ENCODE measurements at places on chromosomes 16 and 17.

DNA sequence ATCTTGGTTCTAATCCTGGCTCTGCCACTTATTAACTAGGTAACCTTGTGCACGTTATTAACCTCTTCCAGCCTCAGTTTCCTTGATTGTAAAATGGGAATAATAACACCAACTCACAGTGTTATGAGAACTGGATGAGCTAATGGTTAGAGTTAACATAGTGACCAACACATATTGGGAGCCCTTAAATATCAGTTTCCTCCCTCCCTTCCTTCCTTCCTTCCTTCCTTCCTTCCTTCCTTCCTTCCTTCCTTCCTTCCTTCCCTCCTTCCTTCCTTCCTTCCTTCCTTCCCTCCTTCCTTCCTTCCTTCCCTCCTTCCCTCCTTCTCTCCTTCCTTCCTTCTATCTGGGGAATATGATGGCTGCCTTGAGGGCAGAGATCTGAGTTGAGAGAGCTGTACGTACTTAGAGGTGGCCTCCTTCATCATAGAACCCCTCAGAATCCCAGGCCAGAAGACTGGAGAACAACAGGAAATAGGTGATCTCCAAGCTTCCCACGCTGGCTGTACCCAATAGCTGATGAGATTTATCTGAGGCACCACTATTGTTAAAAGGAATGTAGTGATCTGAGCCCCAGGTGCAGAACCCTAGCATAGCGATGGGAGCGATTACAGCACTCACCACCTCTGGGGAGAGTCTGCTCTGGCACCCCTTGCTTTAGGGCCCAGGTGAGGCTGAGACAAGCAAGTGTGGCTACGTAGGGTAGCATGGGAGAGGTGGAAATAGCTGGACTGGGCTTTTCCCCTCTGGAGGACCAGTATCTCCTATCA, 26.2 kb downstream of the CCR7 start:
- no peak for DNase-seq

- no peak for DNase-seq
Observed at GRCh38 chr17:68599091-68599490, 2.1 kb downstream of the FAM20A start.

GRCh38 chr16:78786635-78787034, 687.2 kb downstream of the WWOX start:
- DNase-seq, result no peak

- DNase-seq, result no peak
Observed at GRCh38 chr16:69566981-69567680, 1.4 kb downstream of the NFAT5 start.

- no peak for DNase-seq
Observed at GRCh38 chr17:38498353-38498752, 70.1 kb downstream of the ARHGAP23 start.

DNA sequence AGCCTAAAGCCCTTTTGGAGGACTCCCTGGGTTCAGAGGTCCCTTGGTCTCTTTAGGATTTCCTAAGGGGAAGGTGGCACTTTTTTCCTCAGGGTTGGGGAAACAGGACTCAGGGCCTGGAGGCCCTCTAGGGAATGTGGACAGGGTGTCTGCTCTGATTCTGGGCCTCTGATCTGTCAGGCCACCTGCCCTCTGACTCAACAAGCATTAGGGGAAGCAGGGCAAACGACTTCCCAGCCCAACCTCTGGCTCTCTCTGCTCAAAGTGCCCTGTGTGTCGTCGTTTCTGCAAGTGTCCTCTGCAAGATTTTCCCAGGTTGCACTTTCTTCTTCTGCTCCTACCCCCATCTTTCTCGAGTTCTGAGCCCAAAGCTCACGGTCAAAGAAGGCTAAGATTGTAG, 6.6 kb upstream of the IGFBP4 start:
- no peak for DNase-seq

GRCh38 chr17:8900207-8900606, 32.7 kb upstream of the PIK3R6 start:
- no peak for DNase-seq

GRCh38 chr17:74852237-74853047, 7.2 kb downstream of the GRIN2C start:
- DNase-seq, result peak; percentile 63

GRCh38 chr17:8117367-8117979, 841 bp downstream of the ALOXE3 start:
- DNase-seq, result no peak

- DNase-seq, result peak; percentile 44
Observed at GRCh38 chr17:42403150-42403549, 14.9 kb upstream of the STAT3 start.

DNA sequence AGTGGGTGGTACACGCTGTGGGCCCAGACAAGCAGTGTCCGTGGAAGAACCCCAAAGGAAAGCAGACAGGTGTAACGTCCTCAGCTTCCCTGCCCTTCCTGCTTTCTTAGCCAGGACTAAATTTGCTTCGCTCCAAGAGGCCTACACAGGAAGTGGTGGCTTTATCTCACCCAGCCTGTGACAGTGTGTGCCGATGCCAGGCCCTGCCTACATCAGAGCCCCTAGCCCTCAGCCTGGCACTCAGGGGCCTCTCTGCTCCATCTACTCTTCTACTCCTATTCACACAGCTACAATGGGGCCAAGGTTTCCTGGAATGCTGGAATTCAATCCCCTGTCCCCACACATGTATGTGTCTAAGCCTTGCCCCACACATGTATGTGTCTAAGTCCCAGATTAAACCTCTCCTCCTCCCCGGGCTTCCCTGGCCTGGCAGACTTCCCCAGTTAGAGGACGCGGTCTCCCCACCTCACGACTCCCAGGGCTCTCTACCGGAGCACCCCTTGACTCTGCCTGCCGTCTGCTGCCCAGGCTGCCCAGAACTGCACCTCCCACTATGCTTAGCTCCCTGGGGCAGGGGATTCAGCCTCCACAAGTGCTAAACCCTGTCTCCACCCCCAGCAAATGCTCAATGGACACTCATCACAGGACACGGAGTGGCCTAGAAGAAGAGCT, 8.2 kb downstream of the PGAP3 start:
- no peak for DNase-seq

GRCh38 chr17:6453279-6454024, 9.2 kb downstream of the PIMREG start:
- no peak for DNase-seq

GRCh38 chr16:75107505-75107904, 9.1 kb downstream of the LDHD start:
- no peak for DNase-seq

GRCh38 chr16:31110106-31111034, 2.2 kb downstream of the BCKDK start:
- DNase-seq, result no peak

GRCh38 chr17:35791681-35792350, 3.6 kb downstream of the MMP28 start:
- no peak for DNase-seq

DNA sequence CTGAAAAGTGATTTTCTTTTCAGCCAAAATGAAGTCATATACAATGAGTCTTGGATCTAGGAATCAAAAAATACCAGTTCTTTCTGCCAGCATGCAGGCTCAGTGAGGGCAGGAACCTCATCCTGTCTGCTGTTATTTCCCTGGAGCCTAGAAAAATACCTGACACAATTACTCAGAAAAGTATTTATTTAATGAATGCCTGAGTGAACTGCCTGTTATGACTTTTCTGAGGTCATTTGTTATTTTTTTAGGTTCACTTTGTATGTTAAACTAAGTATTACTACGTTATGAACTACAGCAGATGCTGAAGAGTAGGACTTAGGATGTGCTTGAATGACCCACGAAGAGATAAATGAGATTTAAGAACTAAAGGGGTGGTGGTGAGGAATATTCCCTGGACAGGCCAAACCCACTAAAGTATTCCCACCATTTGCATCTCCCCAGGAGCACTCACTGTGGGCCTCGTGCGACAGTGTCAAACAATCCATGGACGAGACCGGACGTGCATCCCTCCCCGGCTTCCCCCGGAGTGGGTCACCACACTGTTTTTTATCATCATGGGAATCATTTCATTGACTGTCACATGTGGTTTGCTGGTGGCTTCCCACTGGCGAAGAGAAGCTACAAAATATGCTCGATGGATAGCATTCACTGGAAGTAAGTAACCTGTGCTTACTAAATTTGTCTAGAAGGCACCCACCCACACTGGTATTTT, 17.1 kb upstream of the VWA3A start:
- no peak for DNase-seq

DNA sequence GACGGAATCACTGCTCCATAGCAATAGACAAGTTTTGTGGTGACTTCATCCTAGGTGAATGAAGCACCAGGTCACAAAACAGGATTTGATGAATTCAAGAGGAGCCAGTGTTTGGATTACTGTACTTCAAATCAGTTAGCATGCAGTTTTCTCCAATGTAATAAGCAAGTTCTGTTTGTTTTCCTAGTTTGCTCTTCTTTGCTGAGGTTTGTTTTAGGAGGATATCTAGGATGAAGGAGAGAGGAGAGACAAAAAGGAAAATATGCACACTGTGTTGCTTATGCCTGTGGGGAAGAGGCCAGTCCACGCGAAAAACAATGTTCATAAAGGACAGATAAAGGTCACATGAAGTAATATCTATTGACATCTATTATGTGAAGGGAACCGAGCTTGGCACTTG, 9.0 kb downstream of the KRT37 start:
- no peak for DNase-seq

GRCh38 chr16:89811321-89811720, 5.1 kb downstream of the FANCA start:
- no peak for DNase-seq

- no peak for DNase-seq
Observed at GRCh38 chr16:27899736-27900135, 163.8 kb downstream of the GSG1L start.

- DNase-seq, result peak; percentile 58
Observed at GRCh38 chr17:30104575-30105339, 11.9 kb upstream of the NSRP1 start.

- no peak for DNase-seq
Observed at GRCh38 chr16:53334581-53334980, 99.7 kb upstream of the RBL2 start.

DNA sequence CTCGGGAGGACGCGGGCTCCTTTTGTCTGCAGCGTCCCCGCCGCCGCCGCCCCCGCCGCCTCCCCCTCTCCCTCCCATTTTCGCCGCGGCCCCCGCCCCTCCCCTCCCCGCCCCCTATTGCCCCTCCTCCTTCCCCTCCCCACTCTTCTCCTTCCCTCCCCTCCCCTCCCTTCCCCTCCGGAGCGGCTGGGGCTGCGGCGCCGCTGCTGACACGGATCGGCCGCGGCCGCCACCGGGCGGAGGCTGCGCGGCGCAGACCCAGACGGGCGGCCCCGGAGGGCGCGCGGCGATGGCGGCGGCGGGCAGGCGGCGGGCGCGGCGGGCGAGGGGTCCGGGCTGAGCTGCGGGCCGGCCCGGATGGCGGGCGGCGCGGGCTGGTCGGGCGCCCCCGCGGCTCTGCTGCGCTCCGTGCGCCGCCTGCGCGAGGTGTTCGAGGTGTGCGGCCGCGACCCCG, at the start of gene RAB11FIP4:
Gene RAB11FIP4 (plus strand): TSS at position 180 of the 454 bp plus-strand sequence. CDS start 178 bp downstream, at position 358.
- DNase-seq, result no peak

GRCh38 chr17:27038676-27039075, 255.2 kb upstream of the WSB1 start:
- DNase-seq, result no peak

- DNase-seq, result no peak
Observed at GRCh38 chr17:21162394-21162775, 35.6 kb downstream of the DHRS7B start.

- no peak for DNase-seq
Observed at GRCh38 chr16:19649980-19650379, 68.0 kb downstream of the KNOP1 start.

DNA sequence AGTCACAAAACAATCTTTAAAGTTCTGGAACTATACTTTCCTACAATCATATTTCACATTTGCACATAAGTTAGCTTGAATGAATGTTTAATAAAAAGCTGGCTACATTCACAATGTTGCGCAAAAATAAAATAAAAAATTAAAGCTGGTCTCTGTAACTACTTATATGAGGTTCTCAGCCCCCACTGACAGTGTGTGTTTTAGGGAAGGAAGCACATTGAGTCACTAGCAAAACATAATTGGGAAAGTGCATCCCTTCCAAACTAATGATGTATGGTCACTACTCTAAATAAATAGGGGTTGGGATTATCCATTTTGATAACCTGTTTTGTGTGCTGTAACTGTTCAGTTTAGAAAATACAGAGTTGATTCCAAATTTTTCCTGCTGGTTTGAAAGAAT, 251.9 kb downstream of the IRX3 start:
- no peak for DNase-seq

DNA sequence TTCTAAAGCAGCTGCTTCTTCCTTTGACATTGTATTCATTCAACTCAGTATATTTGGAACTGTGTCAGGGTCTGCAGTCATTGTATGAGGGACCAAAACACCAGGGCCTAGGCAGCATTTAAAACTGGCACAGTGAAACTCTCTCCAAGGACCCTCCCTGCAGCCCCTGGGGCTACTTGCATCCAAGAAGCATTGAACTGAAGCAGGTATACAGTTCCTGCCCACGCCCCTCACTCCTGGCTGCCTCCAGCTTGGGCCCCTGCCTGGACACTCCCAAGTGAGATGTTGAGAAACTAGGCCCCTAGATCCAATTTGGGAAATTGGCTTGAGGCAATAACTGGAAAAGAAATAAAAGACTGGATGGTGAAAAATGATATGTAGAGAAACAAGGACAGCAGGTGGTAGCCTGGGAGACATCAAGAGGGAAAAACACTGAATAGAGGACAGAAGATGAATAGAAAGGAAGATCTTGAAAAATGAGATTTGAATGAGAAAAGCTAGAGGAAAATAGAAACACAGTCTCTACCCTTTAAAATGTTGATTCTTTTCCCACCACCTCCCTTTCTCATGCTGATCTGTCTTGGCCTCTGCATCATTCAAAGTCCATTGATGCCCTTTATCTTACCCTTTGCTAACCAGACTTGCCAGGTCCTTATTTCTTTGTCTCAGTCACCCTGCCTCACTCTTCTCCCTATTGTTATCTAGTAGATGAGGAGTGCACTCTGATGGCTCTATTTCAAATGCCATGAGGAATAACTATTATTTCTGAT, 368.8 kb upstream of the CDH8 start:
- DNase-seq, result no peak

GRCh38 chr16:17343028-17343427, 127.7 kb downstream of the XYLT1 start:
- DNase-seq, result peak; percentile 18

DNA sequence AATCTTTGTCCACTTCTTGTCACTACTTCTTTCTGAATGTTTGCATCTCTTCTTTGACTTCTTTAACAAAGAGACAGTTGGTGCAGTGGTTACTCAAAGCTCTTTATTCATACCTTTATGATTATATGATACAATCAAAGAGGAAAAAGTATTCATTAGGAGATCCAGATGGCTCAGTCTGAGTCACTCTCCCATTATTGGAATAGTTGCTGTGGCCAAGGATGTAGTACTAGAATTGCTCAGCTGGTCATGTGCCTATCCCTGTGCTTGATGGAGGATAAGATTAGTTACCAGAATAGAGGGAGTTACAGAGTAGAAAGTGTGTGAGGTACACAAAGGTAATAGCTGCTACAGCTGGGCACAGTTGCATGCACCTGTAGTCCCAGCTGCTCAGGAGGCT, 18.3 kb downstream of the BCAS3 start:
- no peak for DNase-seq

Data from activated T-cell treated with anti-CD3 and anti-CD28 coated beads for 48 hours (primary cell).